ENCODE measurements at places on chromosomes 11 and 22. TPM values are rescaled to one million over a fixed set of nuclear protein-coding genes. Genes with fewer than 3 reads are reported as not detected.

OSM gene
- total RNA-seq: 0.77 TPM

TREH gene
- total RNA-seq: not detected

MRGPRF gene
- 14.6 TPM for total RNA-seq

RFPL3 gene
- not detected for total RNA-seq

NRGN gene
- total RNA-seq: 1.2 TPM

All from camera-type eye (tissue), 1 donor.